ENCODE measurements at places on chromosomes 13 and 19.

GRCh38 chr13:90943946-90944345 is 403.5 kb upstream of the MIR17HG start:
- no peak for DNase-seq

DNA sequence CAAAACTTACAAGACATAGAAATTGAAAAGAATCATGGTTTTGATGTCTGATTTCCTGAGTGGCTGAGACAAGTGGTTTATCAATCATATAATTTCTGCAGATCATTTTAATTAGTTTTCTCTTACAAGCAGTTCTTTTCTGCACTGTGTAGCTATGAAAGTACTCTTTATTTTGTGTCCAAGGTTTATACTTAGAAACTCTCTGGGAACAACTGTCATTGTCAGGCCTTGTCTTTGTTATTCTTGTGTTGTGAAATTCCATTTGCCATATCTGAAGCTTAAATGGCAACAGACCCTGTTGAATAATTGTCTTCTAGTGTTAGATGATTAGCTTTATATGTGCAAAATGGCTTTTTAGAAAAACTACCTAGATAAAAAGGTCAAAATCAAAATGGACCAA is 312.1 kb downstream of the FGF14 start:
- DNase-seq, result no peak

DNA sequence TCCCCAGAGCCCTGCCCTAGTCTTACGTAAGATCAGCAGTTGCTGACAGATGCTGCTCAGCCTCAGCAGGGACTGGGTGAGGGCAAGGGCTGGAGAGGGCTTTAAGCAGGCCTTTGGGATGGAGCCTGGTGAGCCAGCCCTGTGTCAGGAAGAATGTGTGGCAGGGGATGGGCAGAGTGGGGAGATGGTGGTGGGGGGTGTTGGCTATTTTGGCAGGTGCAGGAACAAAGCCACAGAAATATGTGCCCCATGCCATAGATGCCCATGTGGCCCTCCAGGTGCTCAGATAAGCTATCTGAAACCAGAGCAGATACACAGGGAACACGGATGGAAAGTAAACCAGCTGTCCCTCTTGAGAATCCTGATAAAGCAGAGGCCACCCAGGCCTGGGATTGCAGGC is 1325.0 kb downstream of the UQCRFS1 start:
- DNase-seq, result no peak

GRCh38 chr13:38872693-38873092 is 117.9 kb downstream of the STOML3 start:
- DNase-seq, result no peak

DNA sequence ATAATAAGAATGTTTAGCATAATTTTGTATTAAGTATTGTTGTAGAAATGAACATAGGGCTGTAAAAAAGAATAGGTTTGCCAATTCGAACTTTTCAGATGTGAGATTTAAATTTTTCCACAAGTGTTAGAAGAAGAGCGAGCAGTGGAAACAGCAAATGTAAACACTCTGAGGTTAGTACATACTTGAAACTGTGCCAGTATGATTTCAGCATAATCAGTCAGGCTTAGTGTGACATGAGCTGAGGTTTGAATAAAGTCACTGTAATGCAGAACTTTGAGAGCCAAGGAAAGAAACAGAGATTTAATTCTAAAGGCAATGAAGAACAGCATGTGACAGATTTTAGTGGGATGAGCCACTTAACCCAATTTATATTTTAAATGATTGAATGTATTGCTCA is 2166.4 kb downstream of the PCDH9 start:
- no peak for DNase-seq

DNA sequence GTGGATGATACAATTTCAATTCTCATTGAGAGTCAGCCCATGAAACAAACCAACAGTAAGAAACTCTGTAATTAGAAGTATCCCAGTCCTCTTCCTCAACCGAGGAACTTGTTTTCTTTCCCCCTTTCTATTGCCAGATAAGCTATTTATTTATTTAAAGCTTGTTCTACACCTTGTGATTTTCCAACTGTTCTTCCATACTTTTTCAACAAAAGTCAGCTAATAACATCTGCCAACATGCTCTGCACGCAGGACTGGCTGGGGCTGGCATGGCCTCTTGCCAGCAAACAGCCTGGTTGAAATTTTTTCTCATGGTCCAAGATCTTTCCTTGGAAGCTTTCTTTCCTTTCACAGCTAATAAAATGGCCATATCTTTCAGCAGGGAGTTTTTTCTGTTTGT is 2.9 kb upstream of the IRS2 start:
- no peak for DNase-seq

All from DMS 273 treated with DMSO at 0.1 percent for 48 hours (cell line).